DMS153 (cell line): ENCODE measurements at places on chromosomes 13 and 19.

GRCh38 chr13:81927347-81927746, 1586.4 kb upstream of the SPRY2 start:
- DNase-seq = no peak

GRCh38 chr13:48930918-48931317, 44.8 kb upstream of the FNDC3A start:
- no peak for DNase-seq

DNA sequence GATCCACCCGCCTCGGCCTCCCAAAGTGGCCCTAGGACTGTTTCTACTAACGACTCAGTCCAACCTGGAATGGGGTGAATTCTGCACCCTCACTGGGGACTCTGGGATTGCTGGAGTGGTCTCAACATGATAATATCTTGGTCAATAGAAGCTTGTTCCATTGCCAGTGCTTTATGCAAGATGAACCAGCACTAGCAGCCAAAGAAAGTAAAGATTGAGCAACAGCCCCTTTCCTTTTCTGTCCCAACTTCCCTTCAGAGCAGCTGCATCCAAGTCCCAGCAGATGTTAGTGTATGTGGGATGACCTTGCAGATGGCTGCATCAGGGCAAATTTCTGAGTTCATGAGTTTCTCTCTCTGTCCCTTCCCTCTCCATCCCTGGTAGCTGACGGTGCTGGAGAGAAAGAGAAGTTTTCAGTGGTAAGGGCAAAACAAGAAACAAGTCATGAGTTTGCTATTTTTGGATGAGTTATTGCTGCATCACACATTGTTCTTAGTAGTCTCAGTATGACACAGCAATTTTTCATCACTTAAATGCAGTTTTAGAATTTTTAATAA, 183.6 kb upstream of the EDNRB start:
- no peak for DNase-seq

DNA sequence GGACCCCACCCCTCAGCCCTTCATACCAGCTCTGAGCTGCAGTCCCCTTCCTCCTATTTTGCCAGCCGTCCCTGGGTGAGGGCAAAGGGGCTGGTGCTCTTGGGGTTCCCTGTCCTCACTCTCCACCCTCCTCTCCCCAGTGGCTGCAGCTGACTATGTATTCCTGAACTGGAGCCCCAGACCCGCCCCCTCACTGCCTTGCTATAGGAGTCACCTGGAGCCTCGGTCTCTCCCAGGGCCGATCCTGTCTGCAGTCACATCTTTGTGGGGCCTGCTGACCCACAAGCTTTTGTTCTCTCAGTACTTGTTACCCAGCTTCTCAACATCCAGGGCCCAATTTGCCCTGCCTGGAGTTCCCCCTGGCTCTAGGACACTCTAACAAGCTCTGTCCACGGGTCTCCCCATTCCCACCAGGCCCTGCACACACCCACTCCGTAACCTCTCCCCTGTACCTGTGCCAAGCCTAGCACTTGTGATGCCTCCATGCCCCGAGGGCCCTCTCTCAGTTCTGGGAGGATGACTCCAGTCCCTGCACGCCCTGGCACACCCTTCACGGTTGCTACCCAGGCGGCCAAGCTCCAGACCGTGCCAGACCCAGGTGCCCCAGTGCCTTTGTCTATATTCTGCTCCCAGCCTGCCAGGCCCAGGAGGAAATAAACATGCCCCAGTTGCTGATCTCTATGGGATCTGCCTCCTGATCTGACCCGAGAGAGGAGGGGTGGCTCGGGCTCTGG, 2.4 kb downstream of the COX7A1 start:
- no peak for DNase-seq
